NCI-H1436 (cell line): ENCODE measurements at places on chromosomes 7 and 10.

DNA sequence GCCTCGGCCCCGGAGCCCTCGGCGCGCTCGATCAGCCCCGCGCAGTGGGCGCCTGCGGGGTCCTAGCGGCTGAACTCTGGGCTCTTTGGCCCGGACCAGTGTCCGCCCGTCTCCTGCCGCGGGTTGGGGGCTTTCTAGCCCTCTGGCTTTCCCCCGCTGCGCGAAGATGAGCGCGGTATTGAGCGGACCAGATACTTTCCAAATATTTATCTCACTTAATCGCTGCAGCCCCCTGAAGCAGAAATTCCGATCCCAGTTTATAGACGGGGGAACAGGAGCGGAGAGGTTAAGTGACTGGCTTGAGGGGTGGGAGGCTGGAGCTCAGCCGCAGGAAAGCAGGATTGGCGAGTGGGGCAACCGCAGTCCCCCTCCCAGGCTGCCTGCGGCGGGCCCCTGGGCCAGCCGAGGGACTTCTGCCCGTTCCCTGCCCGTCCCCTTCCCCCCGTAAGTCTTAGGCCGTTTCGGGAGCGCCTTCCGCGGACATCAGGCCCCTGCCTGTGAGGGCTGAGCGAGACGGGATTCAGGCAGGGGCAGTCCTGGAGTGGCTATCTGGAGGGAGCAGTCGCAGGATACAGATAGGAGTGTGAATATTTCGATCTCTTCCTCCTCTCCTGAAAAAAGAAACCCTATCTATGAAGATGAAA, 565 bp downstream of the STRIP2 start:
- DNase-seq = no peak

DNA sequence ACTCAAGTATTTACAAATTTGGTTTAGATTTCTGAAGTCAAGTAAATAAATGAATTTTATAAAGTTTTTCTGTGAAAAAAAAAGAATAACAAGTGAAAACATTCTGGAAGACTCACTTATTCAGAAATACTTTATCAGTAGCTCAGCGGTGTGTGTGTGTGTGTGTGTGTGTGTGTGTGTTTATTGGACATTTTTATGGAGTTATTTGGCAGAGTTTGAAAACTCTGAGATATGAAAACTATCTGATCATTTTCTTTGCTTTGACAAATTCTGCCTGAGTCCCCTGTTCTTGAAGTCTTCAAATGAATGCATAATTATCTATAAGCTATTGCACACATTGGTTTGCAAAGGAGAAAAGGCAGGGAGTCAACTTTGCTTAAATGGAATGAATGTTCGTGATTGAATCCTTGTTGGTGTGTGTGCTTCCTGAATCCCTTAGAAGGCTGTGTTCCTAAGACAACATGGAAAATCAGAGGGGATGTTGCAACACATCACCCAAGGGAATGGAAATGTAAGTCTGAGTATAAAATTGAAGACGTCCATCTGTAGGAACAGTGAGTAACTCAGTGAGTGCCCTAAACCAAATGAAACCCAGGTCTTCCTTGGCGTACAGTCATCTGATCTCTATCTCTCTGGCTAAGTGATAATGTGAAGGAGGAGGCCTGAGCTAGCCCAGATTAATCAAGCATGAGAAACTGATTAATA, 160.9 kb downstream of the REEP3 start:
- DNase-seq = no peak

DNA sequence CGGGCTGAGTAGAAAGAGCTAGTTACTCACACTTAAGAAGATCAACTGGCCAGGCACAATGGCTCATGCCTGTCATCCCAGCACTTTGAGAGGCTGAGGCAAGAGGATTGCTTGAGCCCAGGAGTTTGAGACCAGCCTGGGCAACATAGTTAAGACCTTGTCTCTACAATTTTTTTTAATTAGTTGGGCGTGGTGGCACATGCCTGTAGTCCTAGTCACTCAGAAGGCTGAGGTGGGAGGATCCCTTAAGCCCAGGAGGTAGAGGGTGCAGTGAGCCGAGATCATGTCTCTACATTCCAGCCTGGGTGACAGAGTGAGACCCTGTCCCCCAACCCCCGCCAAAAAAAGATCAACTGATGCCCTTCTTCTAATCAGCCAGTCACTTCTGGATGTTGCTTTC, 74.6 kb upstream of the ATP6V0A4 start:
- no peak for DNase-seq

- no peak for DNase-seq
These were observed 18.4 kb downstream of the IFT22 start for GRCh38 chr7:101303102-101303701.

DNA sequence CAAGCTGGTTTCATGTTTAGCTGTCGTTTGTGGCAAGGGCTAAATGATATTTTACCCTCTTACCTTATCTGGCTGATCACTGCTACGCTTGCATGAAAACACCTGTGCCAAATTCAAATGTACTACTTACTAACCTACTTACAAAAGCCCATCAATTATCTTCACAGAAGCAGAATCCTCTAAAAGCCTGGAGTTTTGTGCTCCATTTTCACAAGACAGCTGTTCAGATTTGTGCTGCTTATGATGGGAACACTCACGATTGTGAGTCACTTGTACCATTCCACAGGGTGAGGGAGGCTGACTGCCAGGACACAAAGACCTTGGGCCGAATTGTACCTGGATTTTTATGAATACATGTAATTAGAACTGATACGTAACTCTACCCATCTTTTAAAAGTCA, 245.0 kb upstream of the NPY start:
- DNase-seq = peak; percentile 81

- no peak for DNase-seq
These were observed 115.2 kb downstream of the PDE1C start for GRCh38 chr7:31955021-31955420.

DNA sequence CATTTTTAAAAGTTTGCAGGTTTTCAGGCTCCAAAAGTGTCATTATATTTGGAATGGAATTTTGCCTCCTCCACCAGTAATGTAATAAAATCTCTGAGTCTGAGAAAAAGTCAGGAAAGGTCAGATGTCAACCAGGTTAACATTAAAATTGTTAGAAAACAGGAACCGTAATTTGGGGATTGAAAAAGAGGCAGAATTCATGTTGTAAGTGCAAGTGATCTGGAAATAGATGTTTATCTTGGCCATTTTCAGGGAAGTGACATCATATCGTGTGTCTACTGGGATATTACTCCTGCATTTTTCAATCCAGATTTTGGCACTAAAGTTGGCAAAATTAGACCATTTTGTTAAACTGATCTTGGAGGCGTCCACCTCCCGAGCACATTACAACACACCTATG, 428.5 kb upstream of the MGMT start:
- no peak for DNase-seq

GRCh38 chr10:102702742-102703141, 11.5 kb downstream of the ARL3 start:
- no peak for DNase-seq

DNA sequence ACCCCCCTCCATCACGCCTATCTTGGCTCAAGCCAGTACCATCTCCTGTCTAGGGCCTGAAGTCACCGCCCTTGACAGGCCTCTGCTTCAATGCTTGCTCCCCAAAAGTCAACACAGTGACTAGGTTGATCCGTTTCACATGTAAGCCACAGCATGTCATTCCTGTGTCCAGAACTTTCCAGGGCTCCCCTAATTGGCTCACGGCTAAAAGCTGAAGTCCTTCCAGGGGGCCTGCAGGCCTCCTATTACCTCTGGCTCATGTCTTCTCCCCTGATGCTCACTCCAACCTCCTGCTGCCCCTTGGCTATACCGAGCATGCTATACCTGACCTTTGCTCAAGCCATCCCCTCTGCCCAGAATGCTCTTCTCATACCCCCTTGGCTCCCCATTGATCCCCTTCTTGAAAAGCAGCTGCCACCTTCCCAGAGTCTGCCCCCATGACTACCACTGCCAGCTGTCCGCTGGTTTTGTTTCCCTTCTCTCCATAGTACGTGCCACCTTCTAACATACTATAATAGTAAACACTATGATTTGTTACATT, 39.1 kb downstream of the CPXM2 start:
- no peak for DNase-seq

GRCh38 chr10:111756217-111757061, 427.1 kb downstream of the GPAM start:
- DNase-seq = peak; percentile 36

GRCh38 chr10:13392701-13393100, 44.6 kb upstream of the SEPHS1 start:
- no peak for DNase-seq

DNA sequence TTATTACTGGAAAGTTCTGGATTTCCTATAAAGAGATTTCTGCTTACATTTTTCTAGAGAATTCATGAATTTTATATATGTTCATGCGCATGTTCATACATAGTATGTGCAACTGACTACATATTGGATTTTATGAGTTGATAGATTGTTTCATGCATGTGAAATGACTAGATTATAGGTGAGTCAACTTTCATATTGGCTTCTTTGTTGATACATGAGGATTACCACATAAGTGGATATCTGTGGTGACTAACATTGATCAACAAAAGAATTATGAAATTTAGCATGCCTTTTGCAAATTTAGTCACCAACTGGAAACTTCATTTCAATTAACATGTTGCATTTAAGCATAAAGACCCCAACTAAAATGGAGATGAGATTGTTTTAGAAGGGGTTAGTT, 99.0 kb downstream of the GNAT3 start:
- DNase-seq = no peak

DNA sequence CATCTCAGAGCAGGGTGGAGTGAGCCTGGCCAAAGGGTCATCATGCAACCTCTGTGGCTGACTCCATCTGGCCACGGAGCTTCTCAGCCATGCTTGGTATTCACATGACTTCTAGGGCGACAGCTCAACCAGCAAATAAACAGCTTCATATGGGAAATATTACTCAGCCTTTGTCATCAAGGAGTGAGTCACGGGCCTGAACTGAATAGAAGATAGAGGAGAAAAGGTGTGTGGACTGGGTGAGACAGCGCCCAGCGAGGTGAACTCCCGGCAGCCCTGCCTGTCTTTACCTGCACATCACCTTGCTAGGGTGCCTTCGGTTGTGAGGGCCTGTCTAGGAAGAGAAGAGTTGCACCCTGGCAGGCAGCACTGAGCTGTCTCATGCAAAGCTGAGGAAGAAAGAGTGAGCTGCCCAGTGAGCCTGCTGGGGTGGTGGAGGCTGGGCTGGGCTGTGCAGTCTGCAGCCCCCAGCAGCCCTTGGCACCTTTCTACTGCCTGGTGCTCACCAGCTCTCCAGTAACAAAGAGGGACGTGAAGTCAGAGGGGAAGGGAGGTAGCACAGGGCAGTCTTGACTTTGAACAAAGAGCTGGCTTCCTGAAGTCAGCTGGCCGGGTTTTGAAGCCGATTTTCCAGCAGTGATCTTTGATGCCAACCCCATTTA, 114.2 kb downstream of the EGFR start:
- DNase-seq = no peak

DNA sequence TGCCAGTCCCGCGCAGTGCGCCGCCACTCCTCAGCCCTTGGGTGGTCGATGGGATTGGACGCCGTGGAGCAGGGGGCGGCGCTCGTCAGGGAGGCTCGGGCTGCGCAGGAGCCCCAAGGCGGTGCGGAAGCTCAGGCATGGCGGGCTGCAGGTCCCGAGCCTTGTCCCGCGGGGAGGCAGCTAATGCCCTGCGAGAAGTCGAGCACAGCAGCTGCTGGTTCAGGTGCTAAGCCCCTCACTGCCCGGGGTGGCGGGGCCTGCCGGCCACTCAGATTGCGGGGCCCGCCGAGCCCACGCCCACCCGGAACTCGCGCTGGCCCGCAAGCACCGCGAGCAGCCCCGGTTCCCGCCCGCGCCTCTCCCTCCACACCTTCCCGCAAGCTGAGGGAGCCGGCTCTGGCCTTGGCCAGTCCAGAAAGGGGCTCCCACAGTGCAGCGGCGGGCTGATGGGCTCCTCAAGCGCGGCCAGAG, 14.4 kb upstream of the WASL start:
- DNase-seq = no peak
